ENCODE measurements at places on chromosomes 16 and 17. TPM values are rescaled to one million over a fixed set of nuclear protein-coding genes. Genes with fewer than 3 reads are reported as not detected.

Gene KRT40
- polyA plus RNA-seq = 0.10 TPM

Gene KRTAP1-1
- polyA plus RNA-seq = not detected

Gene OR3A3
- polyA plus RNA-seq = not detected

Gene TOB1
- polyA plus RNA-seq = 24.6 TPM

Gene ZSCAN10
- not detected for polyA plus RNA-seq

Gene QPRT
- 32.4 TPM for polyA plus RNA-seq

Gene PSMB3
- 243 TPM for polyA plus RNA-seq

Gene KRTAP17-1
- not detected for polyA plus RNA-seq

Gene KRT33A
- polyA plus RNA-seq = not detected

Gene TADA2A
- 9.2 TPM for polyA plus RNA-seq

Gene WSB1
- polyA plus RNA-seq = 28.9 TPM

Gene RDM1
- not detected for polyA plus RNA-seq

Gene CTRB1
- 0.27 TPM for polyA plus RNA-seq

Gene ABCC6
- 100 TPM for polyA plus RNA-seq

Gene RABEP2
- 29.7 TPM for polyA plus RNA-seq

Gene FOXC2
- 0.97 TPM for polyA plus RNA-seq

Gene EVI2A
- 4.0 TPM for polyA plus RNA-seq

Gene GPR142
- not detected for polyA plus RNA-seq

Gene KRTAP2-2
- polyA plus RNA-seq = not detected

Gene XAF1
- polyA plus RNA-seq = 52.7 TPM

Gene MYADML2
- polyA plus RNA-seq = 0.03 TPM

Gene C17orf67
- polyA plus RNA-seq = 41.9 TPM

Gene C1QTNF8
- not detected for polyA plus RNA-seq

Gene EPX
- polyA plus RNA-seq = not detected

Gene PRSS21
- polyA plus RNA-seq = 0.19 TPM

Gene ZACN
- polyA plus RNA-seq = 21.6 TPM

Gene SLC2A4
- polyA plus RNA-seq = 5.0 TPM

Gene CTRB2
- 0.34 TPM for polyA plus RNA-seq

Gene YBX2
- 49.6 TPM for polyA plus RNA-seq

Gene TEDC2
- 0.67 TPM for polyA plus RNA-seq

Gene HSPB9
- not detected for polyA plus RNA-seq

Gene FA2H
- polyA plus RNA-seq = 8.4 TPM

Gene ARHGDIG
- polyA plus RNA-seq = 0.32 TPM

Gene WNT3
- 5.4 TPM for polyA plus RNA-seq

Gene TPSG1
- 40.9 TPM for polyA plus RNA-seq

Gene NHLRC4
- not detected for polyA plus RNA-seq

Gene KREMEN2
- polyA plus RNA-seq = 0.54 TPM

Gene HES7
- polyA plus RNA-seq = not detected

Gene IGF2BP1
- not detected for polyA plus RNA-seq

Gene PPP1R1B
- 44.9 TPM for polyA plus RNA-seq

Gene PMP22
- 89.4 TPM for polyA plus RNA-seq

Gene SYT17
- 4.1 TPM for polyA plus RNA-seq
